ENCODE measurements at places on chromosomes 1 and 21. TPM values are rescaled to one million over a fixed set of nuclear protein-coding genes. Genes with fewer than 3 reads are reported as not detected.

Gene MACO1
- 11.0 TPM for total RNA-seq

Gene LCE1D
- not detected for total RNA-seq

Gene RGS8
- not detected for total RNA-seq

DNA sequence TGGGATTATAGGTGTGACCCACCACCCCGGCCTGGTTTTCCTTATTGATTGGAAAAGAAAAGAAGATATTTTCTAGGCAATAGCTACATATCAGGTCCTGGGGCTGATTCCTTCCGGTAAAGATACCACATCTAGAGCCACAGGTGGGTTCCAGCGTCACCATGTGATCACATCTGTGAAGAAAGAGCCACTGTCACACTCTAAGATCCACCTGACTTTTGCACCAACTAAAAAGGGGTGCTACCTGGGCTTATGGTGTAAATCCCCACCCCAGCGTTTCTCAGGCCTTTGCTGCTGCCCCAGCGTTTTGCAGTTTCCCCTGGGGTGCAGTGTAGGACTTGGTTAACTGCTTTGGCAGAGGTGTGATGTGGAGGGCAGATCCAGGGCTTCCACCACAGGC lies 22.3 kb upstream of the PDE9A start:
- no peak for DNase-seq

GRCh38 chr21:38944903-38945302 lies 139.2 kb downstream of the ETS2 start:
- no peak for DNase-seq

GRCh38 chr1:202004711-202005110 lies 5.7 kb upstream of the ELF3 start:
- no peak for DNase-seq

Gene AK5
- total RNA-seq = 2.2 TPM

GRCh38 chr1:204357551-204358490 lies 1.9 kb downstream of the PLEKHA6 start:
- no peak for DNase-seq

DNA sequence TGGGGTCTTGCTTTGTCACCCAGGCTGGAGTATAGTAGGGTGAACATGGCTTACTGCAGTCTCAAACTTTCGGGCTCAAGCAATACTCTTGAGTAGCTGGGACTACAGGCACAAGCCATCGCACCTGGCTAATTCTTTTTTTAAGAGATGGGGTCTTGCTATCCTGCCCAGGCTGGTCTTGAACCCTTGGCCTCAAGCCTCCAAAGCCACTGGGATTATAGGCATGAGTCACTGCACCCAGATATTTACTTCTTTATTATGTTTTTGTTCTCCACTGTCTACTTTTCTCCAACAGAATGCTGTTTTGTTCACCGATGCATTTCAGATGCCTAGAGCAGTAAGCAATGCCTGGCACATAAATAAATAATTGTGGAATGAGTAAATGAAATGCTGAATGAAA lies 72.4 kb downstream of the ADCY10 start:
- DNase-seq = no peak

Gene LCE1A
- not detected for total RNA-seq

- no peak for DNase-seq
Observed at GRCh38 chr1:36464605-36465393, 615 bp upstream of the MRPS15 start.

DNA sequence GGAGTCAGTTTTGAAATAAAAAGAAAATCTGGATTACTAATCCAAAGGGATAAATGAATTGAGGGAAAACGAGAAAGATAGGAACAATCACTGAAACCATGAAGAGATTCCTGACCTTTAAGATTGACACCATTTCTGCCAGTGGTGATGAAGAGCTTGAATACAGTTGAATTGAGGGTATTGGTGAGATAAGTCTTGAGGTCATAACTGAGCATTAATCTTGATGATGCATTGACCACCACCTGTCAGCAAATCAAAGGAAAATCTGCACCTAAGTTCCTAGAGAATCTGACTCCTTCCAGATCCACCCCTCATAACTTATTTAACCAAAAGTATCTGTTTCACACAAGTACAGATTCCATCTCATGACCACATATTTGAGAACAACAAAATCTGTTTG lies 21.6 kb downstream of the RPS27 start:
- no peak for DNase-seq

Gene SEC16B
- total RNA-seq = not detected

Gene TNFRSF14
- 145 TPM for total RNA-seq

GRCh38 chr1:37258068-37258467 lies 216.3 kb upstream of the ZC3H12A start:
- DNase-seq = no peak

GRCh38 chr1:109634292-109634691 lies 14.7 kb downstream of the AMPD2 start:
- peak; percentile 38 for DNase-seq

GRCh38 chr21:21439761-21440160 lies 441.6 kb downstream of the NCAM2 start:
- DNase-seq = no peak

GRCh38 chr21:42353623-42354022 lies 2.8 kb upstream of the TFF2 start:
- DNase-seq = no peak

Gene ARHGEF16
- total RNA-seq = 0.24 TPM

- no peak for DNase-seq
Observed at GRCh38 chr1:67850151-67850551, 16.9 kb upstream of the GNG12 start.

- no peak for DNase-seq
Observed at GRCh38 chr1:228737601-228738041, 2.3 kb downstream of the RHOU start.

Gene ZNF670
- 4.5 TPM for total RNA-seq

GRCh38 chr1:112359961-112360767 lies 35.9 kb upstream of the CTTNBP2NL start:
- no peak for DNase-seq

GRCh38 chr1:22641906-22642636 lies 1.4 kb upstream of the C1QC start:
- peak; percentile 77 for DNase-seq

Gene AMIGO1
- total RNA-seq = 1.8 TPM

Gene LIPI
- not detected for total RNA-seq

DNA sequence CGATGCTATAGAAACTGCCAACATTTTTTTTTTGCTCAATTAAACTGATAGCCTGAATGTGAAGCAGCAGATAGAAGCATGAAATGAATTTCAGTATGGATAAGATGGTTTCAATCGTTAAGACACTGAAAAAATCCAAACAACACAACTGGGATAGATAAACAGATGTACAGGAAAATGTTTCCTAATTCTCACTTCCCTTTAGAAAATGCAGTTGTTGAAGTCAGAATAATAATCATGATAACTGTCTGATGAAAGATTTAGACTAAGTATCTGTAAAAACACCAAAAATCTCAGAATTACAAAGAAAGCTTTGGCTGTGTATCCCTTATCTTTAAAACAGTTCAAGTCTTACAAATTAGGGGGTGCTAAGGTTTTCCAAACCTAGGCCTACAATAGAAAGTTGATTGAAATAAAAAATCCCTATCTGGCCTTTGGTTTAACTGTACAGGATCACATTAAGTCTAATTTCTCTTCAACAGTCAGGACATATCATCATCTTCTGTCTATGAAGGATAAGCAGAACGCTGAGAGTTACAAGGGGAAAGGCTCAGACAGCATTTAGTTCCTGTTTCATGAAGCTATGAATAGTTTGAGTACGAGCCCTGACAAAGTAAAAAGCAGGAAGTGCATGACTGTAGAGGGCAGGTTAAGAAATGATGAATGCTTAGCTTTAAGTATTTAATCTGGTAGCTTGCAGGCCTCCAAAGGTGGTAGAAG lies 203.2 kb downstream of the APP start:
- DNase-seq = no peak

GRCh38 chr1:36166938-36167905 lies 11.3 kb downstream of the MAP7D1 start:
- DNase-seq = no peak

Gene KLHDC9
- total RNA-seq = 1.6 TPM

Gene SVBP
- 18.8 TPM for total RNA-seq

GRCh38 chr1:37701051-37701450 lies 8.7 kb downstream of the CDCA8 start:
- DNase-seq = no peak

GRCh38 chr1:15885701-15886610 lies 38.4 kb downstream of the SPEN start:
- DNase-seq = peak; percentile 12

Gene HSPA6
- total RNA-seq = 0.48 TPM

Gene SPATA21
- total RNA-seq = not detected

Gene DUSP23
- 28.3 TPM for total RNA-seq

- DNase-seq = no peak
Observed at GRCh38 chr1:182113879-182114626, 52.5 kb upstream of the ZNF648 start.

Gene MYBPH
- not detected for total RNA-seq

GRCh38 chr1:9542430-9542829 lies 3.2 kb downstream of the SLC25A33 start:
- no peak for DNase-seq

Gene GPR37L1
- not detected for total RNA-seq

DNA sequence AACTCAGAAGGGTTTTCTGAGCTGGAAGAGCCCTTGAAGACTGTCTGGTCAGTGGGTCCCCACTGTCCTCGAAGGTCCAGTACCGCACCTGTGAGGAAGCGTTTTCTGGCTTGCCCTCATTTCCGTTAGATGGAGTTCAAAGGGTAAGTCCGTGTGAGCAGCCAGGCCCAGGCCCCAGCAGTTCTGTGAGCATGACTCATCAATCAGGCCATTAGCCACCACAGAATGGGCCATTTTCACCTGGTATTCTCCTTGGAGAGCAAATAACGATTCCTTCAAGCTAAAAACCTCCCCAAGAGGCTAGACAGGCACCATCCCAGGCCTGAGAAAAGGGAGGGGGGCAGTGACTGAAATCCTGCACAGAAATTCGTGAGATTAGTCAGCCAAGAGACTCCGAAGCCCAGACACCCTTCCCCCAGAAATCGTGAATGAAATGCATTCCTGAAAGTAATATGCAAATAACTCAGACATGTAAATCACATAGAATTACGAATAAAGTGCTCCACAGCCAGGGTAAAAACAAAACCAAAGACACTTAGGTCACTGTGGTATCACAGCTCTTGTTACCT lies 66.0 kb downstream of the BCAR3 start:
- DNase-seq = peak; percentile 87

- no peak for DNase-seq
Observed at GRCh38 chr1:210418863-210419650, 90.4 kb downstream of the HHAT start.

Gene CLCA4
- not detected for total RNA-seq

- DNase-seq = no peak
Observed at GRCh38 chr1:101051688-101052638, 26.4 kb upstream of the DPH5 start.

GRCh38 chr1:169860187-169860586 lies 33.5 kb downstream of the SCYL3 start:
- no peak for DNase-seq

Gene KCNA3
- total RNA-seq = 25.6 TPM

Gene SERINC2
- 0.29 TPM for total RNA-seq

- no peak for DNase-seq
Observed at GRCh38 chr1:184943998-184944397, 30.3 kb downstream of the NIBAN1 start.

DNA sequence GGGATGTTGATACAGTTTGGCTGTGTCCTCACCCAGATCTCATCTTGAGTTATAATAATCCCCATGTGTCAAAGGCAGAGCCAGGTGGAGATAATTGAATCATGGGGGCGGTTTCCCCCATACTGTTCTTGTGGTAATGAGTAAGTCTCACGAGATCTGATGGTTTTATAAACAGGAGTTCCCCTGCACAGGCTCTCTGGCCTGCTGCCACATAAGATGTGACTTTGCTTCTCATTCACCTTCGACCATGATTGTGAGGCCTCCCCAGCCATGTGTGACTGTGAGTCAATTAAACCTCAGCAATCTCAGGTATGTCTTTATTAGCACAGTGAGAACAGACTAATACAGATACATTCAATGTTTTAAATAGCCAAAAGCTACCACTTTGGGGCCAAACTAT lies 41.1 kb downstream of the SLC35F3 start:
- DNase-seq = peak; percentile 9

Gene VCAM1
- not detected for total RNA-seq
